ENCODE measurements at places on chromosomes 3 and 15.
A peak's percentile ranks its signal among the peaks of the same experiment; 100 is the strongest.

DNA sequence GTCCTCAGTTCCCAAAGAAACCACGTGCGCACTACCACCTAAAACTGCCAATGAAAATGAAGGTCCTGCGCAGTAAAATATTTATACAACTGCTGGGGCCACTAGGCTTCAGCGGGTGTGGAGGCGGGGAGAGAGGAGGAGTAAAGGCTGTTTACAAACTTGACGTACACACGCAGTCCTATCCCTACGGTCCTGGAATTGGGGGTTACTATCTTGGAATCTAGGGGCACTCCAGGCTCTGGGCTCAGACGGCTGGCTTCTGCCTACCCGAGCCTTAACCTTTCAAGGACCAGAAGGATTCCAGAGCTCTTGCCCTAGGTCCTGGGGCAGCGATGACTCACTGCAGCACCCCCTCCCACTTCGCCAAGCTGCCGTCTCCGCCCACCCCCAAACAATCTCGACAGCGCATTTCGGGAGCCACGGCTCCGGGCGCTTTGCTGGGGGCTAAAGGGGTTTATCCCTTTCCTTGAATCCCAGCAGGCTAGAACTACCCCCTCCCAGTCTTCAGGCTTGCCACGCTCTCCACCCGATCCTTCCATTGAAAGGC, 3.0 kb downstream of the ADAMTS9 start:
- DNase-seq, result no peak

DNA sequence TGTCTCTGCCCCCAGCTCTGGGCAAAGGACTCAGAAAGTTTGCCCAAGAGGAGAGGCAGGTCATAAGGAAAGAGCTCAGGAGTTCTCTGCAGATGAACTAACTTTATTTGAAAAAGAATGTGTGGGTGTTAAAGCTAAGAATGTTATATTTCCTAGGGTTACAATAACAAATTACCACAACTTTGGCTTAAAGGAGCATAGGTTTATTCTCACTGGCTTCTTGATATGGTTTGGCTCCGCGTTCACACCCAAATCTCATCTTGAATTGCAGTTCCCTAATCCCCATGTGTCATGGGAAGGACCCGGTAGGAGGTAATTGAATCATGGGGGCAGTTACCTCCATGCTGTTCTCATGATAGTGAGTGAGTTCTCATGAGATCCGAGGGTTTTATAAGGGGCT, 383.7 kb upstream of the CFAP20DC start:
- no peak for DNase-seq

DNA sequence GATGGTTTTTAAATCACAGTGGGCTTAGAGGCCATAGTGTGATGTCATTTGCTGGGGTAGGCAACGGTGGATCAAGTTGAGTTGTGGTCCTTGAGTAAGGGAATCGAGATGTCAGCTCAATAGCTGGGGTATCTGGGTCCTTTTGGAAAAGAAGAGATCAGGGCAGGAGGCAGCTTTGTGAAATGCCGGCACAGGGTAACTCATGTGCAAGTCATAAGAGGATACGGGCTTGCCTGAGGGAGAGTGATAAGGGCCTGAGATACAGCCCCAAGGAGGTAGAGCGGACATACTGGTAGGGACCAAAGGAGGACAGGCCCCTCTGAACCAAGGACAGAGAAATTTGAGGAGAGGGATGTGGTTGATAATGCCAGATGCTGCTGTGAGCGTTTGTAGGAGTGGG, 4.2 kb upstream of the FAM131A start:
- DNase-seq, result no peak

- no peak for DNase-seq
Measured at GRCh38 chr15:62187425-62187824, 22.3 kb upstream of the C2CD4B start.

DNA sequence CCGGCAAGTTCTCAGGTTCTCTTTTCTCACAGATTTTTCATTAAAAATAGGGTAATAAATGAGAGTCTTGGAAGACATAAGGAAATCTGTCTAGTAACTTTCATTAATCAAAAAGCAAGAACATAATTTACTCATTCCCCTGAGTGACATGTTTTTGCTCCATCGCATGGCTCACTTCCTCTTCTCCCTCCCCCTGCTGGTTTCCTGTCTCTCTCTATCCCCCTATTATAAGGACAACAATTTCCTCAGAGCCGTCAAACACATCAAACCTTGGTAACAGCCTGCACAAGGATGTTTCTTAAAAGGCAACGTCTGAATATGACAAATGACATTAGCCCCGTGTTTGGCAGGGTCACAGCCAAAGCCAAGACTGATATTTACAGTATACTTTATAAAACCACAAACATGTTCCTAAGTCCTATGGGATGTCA, 1149.6 kb downstream of the IGSF11 start:
- DNase-seq, result no peak

GRCh38 chr3:108001457-108001856, 89.4 kb downstream of the CD47 start:
- no peak for DNase-seq

- no peak for DNase-seq
Measured at GRCh38 chr3:60055765-60056164, 1005.9 kb upstream of the CFAP20DC start.

GRCh38 chr3:136929977-136930670, 27.7 kb upstream of the IL20RB start:
- no peak for DNase-seq

- no peak for DNase-seq
Measured at GRCh38 chr3:33645060-33645647, 72.9 kb downstream of the CLASP2 start.

DNA sequence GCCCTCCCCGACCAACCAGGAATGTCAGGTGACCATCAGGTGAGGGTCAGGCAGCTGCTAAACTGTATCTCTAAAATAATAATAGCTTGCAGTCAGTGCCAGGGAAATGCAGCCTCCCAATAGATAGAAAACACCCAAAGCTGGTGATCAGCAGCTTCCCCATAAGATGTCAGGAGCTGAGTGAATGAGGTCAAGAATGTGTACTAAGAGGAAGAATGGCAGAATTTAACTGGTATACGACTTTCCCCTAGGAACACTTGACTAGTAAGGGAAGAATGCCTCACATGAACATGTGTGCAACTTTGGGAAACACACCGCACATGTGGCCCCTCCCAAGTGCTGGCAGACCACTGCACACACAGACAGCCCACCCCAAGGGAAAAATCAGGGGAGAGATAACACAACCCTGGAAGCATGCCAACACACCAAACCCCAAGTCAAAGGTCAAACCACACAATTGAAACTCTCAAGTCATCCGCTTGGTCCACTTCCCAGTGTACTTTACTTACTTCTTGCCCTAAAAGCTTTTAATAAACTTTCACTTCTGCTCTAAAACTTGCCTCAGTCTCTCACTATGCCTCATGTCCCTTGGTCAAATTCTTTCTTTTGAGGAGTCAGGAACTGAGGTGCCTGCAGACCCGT, 806.5 kb downstream of the OTOL1 start:
- no peak for DNase-seq

DNA sequence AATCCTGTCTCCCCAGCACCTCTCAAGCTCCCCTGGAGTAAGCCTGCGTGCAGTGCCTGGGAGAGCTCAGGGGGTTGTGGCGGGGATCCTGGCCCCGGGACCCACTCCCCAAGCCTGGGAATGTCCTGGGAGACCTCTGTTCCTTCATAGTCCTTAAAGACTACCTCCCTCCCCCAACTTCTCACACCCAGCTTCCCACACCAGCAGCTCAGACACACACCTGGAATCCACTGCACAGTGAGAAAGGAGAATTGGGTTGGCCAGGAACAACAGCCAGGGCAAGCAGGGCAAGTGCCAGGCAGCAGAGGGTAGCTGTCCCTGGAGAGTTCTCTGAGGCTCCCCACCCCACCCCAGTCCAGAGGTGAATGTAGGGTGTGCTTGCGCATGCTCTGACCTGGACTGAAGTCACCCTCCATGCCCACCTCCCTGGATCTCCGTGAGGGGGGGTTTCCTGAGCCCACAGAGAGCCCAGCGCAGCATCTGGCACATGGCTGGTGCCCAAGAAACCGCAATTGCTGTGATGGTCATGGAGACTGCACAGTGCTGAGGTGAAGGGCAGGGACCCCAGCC, 22.2 kb downstream of the PSTPIP1 start:
- no peak for DNase-seq

GRCh38 chr3:45583021-45583851, 11.3 kb upstream of the LIMD1 start:
- no peak for DNase-seq

DNA sequence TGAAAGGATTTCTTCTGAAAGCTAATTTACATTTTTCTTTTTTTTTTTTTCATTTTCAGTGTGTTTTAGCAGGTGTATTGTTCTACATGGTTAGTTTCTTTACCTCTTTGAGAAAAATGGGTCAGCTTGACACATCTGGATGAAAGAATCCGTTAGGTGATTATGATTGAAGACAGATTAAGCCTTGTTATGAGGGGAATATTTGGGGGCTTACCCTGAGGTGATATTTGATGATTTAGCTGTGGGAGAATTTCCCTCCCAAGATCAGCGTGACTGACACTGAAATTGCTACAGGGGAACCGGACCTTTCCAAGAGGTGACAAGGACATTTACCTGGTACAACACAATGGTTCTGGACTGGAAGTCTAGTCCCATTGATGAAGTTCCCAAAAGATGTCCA, 147.5 kb downstream of the NFKBIZ start:
- DNase-seq, result no peak

- no peak for DNase-seq
Measured at GRCh38 chr15:93040288-93041158, 48.5 kb downstream of the RGMA start.

- DNase-seq, result no peak
Measured at GRCh38 chr3:94360987-94361386, 298.1 kb downstream of the NSUN3 start.

DNA sequence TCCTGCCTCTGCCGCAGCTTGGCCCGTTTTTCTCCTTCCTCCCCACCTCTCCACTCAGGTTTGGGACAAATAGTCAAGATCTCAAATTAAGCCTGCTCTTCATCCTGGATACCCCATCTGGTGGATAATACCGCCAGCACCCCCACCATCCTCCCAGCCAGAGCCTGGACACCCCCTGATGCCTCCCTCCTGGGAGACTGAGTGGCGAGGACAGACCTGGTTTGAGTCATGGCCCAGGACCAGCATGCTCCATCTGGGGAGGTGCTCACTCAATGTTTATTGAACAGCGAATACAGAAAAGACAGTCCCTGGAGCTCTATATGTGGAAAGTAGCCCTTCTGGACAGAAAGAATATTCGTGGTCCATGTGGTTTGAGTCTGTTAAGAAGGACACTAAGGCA, 23.3 kb downstream of the CTSH start:
- no peak for DNase-seq

DNA sequence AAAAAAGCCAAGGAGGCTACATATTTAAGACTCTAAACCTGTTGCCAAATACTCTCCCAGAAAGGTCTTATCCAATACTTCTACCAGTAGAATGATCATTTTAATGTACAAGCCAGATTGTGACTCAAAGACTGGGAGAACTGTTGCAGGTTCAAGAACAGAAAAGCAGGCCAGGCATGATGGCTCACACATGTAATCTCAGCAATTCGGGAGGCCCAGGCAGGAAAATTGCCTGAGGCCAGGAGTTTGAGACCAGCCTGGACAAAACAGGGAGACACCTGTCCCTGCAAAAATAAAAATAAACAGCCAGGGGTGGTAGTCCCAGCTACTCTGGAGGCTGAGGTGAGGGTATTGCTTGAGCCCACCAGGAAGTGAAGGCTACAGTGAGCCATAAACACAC, 17.8 kb upstream of the THUMPD3 start:
- no peak for DNase-seq

DNA sequence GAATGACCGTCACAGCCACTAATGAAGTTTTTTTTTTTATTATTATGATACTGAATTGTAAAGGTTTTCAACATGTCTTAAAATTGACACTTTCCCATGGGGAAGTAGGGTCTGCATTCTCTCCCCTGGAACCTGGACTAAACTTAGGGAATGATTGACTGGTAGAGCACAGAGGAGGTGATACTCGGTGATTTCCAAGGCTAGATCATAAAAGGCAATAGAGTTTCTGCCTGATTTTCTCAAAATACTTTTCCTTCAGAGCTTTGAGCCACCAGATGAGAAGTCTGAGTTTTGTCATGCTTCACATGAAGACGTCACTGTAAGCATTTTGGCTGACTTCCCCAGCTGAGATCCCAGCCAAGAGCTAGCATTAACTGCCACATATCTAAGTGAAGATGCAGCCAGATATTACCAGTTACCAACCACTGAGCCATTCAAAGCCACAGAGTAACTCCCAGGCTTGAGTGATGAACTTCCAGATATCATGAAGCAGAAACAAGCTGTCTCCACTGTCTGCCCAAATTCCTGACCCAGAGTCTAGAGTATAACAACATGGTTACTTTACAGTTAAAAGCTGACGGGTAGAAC, 105.8 kb downstream of the LSAMP start:
- DNase-seq, result no peak

DNA sequence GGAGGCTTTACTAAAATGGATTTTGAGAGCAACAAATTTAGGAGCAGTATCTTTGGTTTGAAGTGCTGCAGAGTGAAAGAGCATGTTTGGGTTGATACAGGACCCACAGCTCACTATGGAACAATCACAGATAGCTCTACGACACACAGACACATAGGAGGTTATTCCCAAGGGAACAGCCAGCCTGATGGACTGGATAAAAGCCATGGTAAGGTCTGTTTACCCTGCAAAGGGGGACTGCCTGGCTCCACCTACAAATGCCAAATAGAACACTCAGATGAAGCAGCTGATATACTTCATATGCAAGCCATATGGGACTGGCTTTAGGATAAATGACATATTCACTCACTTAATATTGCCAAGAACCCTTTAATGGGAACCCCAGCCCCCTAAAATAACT, 75.4 kb downstream of the CDC25A start:
- DNase-seq, result peak; percentile 25

GRCh38 chr3:54746722-54747121, 181.1 kb downstream of the LRTM1 start:
- DNase-seq, result no peak

DNA sequence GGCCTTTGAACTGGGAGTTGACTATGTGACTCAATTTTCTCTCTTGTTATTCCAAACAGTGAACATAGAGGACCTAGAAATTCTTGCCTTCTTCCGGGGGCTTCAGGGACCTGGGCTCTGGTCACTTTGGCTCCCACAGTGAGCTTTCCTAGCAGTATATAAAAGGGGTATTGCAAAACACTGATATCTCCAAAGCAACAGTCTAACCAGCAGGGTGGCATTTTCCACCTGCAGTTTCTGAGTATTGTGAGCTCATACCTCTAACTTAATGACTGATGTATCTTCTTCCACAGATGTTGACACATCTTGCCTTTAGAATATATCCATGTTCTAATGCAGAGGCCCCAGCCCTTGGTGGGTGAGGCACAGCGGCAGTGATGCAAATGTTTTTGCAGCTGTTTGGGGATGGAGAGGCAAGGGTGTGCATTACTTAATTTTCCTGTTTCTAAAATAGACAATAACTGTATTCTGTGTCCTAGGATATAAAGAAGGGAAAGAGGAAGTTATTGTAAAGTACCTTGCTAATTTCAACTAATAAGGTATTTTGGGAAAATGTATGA, 45.7 kb upstream of the ADGRG7 start:
- no peak for DNase-seq

- no peak for DNase-seq
Measured at GRCh38 chr3:2993736-2994135, 116.4 kb downstream of the IL5RA start.

GRCh38 chr3:126440709-126440995, 35.0 kb downstream of the ZXDC start:
- DNase-seq, result no peak

GRCh38 chr3:45986303-45986982, 9.2 kb downstream of the FYCO1 start:
- DNase-seq, result no peak

Measured in NCI-H526 (cell line).